ENCODE measurements at places on chromosomes 4 and X.

DNA sequence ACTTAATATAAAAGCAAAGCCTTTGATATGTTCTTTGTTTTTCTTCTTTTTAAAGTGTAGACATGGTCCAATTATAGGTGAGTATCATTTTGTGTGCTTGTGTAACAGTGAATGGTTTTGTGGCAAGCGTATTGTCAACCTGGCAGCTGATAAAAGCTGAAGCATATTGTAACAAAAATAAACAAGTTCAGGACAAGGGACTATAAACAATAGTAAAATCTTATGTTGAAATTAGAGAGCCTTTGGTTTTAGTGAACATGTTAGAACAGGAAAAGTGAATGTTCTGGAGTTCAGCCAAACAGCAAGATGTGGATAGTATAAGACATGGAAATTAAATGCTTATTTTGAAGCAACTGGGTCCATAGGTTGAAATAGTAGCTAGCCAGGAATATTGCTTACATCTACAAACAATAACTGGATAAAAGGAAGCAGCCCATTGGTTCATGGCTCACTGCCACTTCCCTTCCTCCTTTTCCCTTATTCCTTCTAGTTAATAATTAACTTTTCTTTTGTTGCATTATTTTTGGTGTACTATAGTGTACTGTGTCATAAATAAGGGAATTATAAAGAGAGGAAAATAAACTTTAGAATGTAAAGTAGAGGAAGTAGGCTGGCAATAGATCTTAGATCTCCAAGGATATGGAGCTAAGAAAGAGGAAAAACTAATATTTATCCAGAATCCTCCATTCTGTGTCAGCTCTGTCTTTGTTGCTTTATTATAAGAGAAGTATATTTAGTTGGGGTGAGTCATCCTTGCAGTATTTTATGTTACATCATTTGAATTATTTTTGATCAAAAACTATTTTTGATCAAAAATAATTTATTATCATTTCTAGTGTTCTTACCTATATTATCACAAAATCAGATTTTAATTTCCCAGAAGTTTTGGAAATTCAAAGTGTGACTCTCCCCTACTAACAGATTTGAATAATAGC lies 65.6 kb downstream of the MRPL1 start:
- DNase-seq: peak; percentile 41

DNA sequence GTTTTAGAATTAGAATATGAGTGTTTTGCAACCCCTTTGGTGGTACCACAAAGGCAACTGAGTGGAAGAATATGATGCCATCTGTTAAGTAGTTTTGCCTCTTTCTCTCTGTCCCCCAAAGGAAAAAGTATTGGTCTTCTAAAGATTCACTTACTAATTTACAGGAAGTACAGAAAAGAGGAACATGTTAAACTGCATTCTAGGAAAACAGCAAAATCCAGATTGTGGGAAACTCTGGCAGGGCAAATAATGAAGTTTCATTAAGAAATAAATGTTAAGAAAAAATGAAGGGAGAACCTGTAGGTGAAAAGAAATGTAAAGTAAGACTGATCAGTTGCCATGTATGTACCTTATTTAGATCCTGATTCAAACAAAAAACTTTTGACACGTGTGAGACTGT lies 39.3 kb downstream of the NSUN7 start:
- DNase-seq: no peak

- DNase-seq: no peak
Observed at GRCh38 chrX:148609515-148610327, 109.3 kb downstream of the AFF2 start.

- DNase-seq: no peak
Observed at GRCh38 chr4:185424905-185425646, 688 bp downstream of the UFSP2 start.

GRCh38 chr4:184641022-184641421 lies 8.2 kb downstream of the CASP3 start:
- DNase-seq: no peak

DNA sequence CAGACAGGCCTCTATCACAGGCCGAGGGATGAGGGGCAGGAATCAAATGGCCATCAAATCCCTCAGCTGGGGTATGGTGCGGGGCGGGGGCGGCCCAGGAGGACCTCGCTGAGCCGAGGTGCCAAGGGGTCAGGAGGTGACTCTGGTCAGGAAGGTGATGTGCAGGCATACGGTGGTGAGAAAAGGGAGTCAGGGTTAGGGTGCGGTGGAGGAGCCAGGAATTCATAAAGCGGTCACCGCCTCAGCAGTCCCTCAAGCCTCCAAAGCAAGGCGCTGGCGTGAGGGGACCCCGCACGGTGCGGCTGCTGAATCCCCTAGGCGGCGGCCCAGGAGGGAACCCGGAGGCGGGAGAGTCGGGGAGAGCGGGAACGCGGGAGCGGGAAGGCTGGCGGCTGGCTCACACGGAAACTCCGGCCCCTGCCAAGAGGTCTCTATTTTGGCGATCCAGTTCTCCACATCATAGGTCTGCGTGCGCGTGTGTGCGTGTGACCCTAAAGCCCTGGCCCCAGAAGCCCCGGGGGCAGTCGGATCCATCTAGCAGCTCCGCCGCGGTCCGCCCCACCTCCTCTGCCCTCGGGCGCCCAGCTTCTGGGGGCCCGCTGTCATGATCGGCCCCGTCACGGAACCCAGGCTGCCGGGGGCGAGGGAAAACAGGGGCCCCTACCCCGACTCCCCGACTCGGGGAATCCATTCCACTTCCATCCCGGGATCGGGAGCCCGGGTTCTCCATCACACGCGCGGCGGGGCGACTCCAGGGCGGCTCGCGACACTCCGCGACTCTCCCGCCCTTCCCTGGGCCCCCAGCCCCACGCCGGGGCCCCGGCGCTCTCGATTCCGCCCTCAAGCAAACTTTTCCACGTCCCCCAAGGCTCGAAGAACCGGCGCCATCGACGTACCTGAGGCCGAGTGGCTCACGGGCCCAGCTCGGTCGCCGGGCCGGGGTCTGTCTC lies 593 bp downstream of the ELF4 start:
- DNase-seq: no peak

GRCh38 chrX:110851780-110852179 lies 56.2 kb upstream of the CHRDL1 start:
- DNase-seq: no peak

GRCh38 chr4:169583563-169583962 lies 28.8 kb downstream of the NEK1 start:
- no peak for DNase-seq

- no peak for DNase-seq
Observed at GRCh38 chr4:176274441-176274840, 5.4 kb upstream of the ASB5 start.

DNA sequence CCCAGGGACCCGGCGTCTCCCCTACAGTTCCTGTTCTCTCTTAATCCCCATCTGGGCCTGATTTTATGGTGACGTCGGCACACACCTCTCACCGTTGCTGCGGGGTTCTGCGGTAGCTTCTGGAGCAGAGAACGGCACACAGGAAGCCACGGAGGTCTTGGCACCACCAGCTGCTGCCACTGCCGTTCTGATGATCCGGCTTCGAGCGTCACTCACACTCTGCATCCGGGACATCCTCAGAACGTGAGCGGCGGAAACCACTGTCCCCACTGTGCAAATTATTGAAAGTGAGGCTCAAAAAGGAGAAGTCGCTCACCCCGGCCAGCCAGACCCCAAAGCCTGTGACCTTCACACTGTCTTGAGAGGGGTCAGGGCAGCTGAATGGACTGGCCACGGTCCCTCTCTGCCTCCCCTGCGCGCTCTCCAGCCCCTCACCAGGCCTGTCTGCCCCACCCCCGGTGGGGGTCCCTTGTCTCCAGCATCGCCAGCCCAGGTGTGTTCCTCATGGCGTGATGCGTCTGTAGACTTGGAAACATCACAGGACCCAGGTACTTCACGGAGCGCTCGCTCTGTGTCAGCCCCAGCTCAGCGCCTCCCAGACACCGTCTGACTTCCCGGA lies 201.1 kb downstream of the AFAP1 start:
- no peak for DNase-seq

DNA sequence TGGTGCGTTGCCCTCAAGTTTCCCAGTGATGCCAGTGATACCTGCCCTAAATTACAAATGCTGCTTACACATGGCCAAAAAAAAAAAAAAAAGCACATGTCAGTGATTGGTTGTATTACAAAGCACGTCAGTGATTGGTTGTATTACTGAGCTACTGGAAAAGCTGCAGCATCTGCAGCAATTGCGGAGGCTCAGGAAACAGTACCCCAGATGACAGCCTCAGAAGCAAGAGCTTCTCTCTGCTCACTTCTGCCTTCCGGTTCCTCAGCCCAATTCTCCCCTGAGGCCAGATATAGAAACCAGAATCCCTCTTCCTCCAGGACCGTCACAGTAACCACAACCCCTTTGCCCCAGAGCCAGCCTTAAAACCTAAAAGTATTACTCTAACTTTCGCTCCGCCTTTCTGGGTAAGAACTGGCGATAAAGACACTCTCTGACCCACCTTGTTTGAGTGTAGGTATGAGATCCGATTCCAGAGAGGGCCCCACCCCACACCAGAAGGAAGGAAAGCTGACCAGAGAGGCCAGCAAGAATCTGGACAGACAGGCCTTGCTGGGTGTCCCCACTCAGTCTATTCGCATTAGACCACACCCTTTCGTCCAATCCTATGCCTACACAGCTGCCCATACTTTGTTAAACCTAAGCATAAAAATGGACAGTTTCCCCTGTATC lies 85.0 kb upstream of the SORBS2 start:
- DNase-seq: no peak

- no peak for DNase-seq
Observed at GRCh38 chrX:41002026-41002425, 83.2 kb upstream of the USP9X start.

DNA sequence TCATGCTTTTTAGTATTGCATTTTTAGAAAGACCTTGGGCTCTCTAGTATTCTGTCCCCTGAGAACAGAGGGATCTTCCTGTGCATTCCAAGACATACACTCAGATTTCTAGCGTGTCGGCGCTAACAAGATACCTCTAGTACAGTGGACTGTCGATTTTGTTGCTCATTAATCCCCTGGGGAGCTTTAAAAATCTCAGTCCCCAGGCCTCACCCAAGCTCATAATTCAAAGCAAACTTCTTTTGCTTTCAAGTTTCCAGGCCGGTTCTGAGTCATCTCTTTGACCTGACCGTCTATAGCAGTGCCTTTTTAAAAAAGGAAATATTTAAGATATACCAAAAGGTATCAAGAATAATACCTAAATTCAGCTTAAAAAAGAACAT lies 137.0 kb downstream of the AMMECR1 start:
- DNase-seq: no peak

DNA sequence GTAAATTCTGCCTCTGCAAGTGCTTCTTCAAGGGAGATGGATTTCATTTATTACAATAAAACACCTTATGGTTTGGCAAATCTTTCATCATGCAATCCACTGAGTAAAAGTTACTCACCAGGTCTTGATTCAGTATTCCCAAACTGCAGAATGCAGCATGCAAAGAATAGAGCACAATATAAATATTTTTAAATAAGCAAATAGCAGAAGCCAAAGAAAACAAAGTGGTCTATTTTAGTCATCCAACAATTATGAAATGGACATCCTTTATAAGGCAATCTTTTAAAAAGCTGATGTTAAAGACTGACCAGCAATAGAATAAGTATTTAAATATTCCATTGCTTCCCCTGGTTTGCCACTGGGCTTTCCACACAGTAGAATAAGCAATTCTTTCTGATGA lies 59.5 kb downstream of the SLC39A8 start:
- no peak for DNase-seq

- DNase-seq: no peak
Observed at GRCh38 chrX:154294791-154295574, at the start of gene TEX28. Gene TEX28 (minus strand): TSS chrX:154295124. CDS start chrX:154292117, 3,007 bp downstream.

GRCh38 chrX:16114611-16115010 lies 8.8 kb upstream of the GRPR start:
- no peak for DNase-seq

GRCh38 chrX:24292353-24292752 lies 21.5 kb downstream of the SUPT20HL2 start:
- no peak for DNase-seq

- peak; percentile 66 for DNase-seq
Observed at GRCh38 chr4:88737307-88737941, 39.8 kb upstream of the NAP1L5 start.

- no peak for DNase-seq
Observed at GRCh38 chrX:49748211-49748956, 52.6 kb upstream of the PAGE1 start.

DNA sequence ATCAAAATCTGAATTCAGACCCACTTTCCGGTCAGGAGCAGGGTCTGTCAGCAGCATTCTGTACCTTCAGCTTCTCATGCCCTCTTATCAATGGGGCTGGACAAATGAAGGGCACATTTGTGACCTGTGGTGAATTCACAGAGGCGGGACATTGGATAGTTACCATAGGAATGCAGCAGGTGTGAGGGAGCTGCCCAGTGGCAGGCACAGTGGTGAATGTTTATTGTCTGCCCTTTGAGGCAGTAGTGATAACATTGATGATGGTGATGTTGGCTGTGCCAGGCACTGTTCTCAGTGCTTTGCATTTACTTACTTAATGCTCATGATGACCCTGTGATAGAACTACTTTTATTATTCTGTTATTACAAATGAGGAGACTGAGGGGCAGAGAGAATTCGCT lies 101.2 kb upstream of the KIT start:
- DNase-seq: no peak

DNA sequence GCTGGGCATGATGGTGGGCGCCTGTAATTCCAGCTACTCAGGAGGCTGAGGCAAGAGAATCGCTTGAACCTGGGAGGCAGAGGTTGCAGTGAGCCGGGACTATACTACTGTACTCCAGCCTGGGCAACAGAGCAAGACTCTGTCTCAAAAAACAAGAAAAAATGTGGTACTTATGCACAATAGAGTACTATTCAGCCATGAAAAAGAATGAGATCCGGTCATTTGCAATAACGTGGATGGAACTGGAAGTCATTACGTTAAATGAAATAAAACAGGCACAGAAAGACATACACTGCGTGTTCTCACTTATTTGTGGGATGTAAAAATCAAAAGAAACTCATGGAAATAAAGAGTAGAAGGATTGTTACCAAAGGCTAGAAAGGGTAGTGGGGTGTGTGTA lies 12.1 kb downstream of the RPGR start:
- no peak for DNase-seq

- DNase-seq: no peak
Observed at GRCh38 chr4:119238068-119238722, 25.7 kb downstream of the USP53 start.

- DNase-seq: no peak
Observed at GRCh38 chr4:90544532-90545045, 417.4 kb downstream of the CCSER1 start.

GRCh38 chrX:55107911-55108310 lies 19.1 kb downstream of the PAGE2 start:
- no peak for DNase-seq

DNA sequence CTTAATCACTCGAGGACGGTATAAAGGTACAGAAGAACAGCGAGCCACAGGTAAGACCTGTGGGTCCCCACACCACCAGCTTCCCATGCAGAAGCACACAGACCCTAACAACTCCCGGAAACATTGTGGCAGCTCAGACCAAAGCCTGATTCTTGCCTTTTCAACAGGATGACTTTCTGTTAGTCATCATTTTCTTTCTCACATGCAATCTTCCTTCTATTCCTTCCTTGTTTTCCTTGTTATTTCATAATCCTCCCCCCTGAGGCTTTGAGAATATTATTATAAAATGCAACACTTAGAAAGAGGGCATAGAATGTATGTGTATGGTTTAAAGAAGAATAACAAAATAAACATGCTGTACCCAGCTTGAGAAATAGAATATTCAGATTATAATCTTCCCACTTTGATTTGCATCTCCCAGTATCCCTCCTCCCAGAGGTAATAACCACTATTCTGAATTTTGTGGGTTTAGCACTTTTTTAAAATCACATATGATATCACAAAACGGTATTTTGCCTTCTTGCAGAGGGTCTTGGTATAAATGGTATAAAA lies 100.9 kb downstream of the FHDC1 start:
- DNase-seq: no peak
